Fibroblast of lung (primary cell): ENCODE measurements at places on chromosomes 7 and 10. TPM values are rescaled to one million over a fixed set of nuclear protein-coding genes. Genes with fewer than 3 reads are reported as not detected.

GRCh38 chr10:64275001-64275400 lies 753.8 kb downstream of the REEP3 start:
- no peaks in the 10 kb centered on the region for H3K36me3 ChIP-seq
- H3K27me3 ChIP-seq = no peaks in the 10 kb centered on the region
- H3K4me3 ChIP-seq = no peak overlapping the region
- H3K27ac ChIP-seq = no peak overlapping the region

- no peaks in the 10 kb centered on the region for H3K36me3 ChIP-seq
- no peak for DNase-seq
- H3K4me3 ChIP-seq = no peak overlapping the region
- no peaks in the 10 kb centered on the region for H3K4me1 ChIP-seq
Measured at GRCh38 chr7:44194069-44194468, 4.8 kb upstream of the GCK start.

DNA sequence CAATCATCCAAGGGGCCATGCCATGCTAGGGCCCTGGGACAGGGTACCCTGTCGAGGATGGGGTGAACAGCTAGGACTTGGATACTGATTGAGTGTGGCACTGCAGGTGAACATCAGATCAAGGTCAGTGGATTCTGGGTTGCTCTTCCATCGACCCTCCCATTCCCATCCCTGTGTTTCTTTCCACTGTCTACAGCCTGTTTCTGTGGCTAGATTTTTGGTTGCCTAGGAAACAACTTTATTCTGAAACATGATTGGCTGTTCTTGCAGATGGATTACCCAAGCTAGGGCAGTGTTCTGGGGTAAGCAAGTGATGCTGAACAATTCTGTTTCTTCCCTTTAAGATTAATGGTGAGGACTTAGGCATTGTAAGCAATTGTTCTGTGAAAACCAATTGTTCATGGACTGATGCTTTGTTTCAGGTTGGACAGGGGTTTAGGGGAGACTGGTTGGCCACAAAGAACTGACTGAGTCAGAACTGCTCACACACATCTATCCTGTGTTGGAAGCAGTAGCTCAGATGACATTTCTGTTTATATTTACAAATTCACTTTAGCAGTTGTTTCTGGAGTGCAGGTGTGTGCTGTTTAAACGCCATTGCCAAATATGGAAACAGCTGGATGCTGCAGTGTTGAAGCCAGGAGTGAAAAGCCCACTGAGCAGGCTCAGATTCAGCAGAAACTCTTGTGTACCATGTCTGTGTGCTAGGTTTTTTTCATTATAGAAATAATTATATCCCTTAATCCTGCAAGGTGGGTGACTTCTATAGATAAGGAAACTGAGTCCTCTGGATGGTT lies 102.3 kb upstream of the BTBD16 start:
- H3K27ac ChIP-seq = no peak overlapping the region
- DNase-seq = no peak

- no peak overlapping the region for H3K4me3 ChIP-seq
- H3K27ac ChIP-seq = no peak overlapping the region
- no peaks in the 10 kb centered on the region for H3K4me1 ChIP-seq
- no peaks in the 10 kb centered on the region for H3K36me3 ChIP-seq
- DNase-seq = no peak
Measured at GRCh38 chr7:89028319-89028718, 232.8 kb upstream of the TEX47 start.

The MOGAT3 gene
- not detected in 2 replicates for total RNA-seq

The TLL2 gene
- 0.17 and 0.26 TPM in 2 replicates for total RNA-seq

The MMP21 gene
- total RNA-seq = 0.17 and 0.26 TPM in 2 replicates

The GPR146 gene
- total RNA-seq = 3.1 and 3.3 TPM in 2 replicates
